ENCODE measurements at places on chromosomes 3 and 15.

DNA sequence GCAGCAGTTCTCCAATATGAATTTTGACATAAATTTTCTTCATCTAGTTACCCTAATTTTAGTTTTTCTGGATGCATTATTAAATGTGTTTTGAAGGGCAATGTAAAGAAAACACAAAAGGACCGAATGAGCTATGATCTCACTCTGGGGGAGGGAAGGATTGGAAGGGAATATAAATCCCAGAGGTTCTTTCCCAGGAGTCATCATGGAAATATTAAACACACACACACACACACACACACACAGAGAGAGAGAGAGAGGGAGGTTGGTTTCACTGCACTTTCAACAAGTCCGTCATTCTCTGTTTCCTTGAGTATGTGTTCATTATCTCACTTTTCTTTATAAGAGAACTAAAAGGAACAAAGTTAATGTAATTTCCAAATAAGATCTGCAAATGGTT is 70.7 kb upstream of the DCBLD2 start:
- no peak for DNase-seq

DNA sequence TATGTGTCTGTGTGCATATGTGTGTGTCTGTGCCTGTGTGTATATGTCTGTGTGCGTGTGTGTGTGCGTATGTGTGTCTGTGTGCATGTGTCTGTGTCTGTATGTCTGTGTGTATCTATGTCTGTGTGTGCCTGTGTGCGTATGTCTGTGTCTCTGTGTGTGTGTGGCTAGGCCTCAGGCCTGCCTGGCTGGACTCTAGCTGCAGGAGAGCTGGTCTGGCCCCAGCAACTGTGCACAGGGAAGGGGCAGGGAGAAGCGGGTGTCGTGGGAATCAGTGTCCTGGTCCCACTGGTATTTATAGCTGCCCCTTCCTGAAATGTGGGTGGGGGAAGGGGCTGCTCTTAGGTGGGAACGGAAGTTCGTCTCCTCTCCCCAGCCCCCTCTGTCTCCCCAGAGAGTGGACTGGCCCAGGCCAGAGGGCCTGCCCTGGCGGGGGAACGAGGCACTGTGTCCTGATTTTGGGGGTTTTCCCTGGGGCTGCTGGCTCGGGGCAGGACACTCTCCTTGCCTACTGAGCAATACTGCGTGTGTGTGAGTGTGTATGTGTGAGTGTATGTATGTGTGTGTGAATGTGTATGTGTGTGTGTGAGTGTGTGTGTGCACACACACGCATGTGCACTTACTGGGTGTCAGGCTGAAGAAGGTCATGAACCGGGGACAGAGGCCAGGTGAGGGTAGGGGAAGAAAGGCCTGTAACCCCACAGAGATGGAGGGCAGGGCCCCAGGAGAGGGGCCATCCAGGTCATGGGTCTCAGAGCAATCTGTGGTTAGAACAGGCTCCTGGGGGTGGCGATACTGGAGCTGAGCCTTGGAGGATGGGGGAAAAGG is 6.6 kb downstream of the CSPG4 start:
- DNase-seq, result no peak

- DNase-seq, result no peak
Observed at GRCh38 chr15:57312318-57313133, 63.8 kb upstream of the CGNL1 start.

GRCh38 chr3:133295944-133296917 is 103.6 kb upstream of the BFSP2 start:
- DNase-seq, result no peak

DNA sequence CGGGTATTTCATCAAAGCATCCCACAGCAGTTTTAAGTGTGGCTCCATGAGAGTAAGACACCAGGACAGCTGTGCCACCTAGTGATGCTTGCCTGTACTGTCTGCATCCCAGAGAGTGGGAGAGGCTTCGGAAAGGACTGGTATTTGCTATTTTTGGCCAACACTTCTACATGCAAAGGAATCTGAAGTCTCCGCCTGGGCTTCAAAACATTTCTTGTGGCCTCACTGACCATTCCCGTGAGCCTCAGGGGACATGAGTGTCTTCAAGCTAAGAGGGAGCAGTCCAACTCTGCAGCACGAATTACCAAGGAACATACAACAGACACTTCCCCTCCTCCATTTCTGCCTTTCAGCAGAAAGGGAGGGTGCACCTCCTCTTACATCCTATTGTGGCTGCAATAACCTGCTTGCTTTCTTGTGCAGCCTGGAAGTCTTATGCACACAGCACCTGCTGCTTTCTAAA is 177.5 kb downstream of the RORA start:
- peak; percentile 10 for DNase-seq

DNA sequence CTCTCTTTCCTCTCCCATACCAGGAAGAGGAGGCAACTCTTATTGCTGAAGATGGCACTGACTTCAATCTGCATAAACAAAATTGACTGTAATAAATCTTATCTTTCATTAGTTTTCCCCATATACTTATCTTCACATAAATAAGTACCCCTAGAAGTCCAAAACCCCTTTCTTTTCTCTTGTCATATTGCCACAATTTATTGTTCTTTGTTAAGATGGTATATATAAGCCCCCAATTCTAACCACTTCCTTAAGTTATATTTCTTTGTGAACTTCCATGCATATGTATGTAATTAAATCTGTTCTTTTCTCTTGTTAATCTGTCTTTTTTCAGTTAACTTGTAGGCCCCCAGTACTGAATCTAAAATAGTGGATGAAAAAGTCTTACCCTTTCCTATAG is 68.8 kb downstream of the TNIK start:
- no peak for DNase-seq

Measured in NCI-H510A (cell line).